ENCODE measurements at places on chromosomes 3 and 15. TPM values are rescaled to one million over a fixed set of nuclear protein-coding genes. Genes with fewer than 3 reads are reported as not detected.

DNA sequence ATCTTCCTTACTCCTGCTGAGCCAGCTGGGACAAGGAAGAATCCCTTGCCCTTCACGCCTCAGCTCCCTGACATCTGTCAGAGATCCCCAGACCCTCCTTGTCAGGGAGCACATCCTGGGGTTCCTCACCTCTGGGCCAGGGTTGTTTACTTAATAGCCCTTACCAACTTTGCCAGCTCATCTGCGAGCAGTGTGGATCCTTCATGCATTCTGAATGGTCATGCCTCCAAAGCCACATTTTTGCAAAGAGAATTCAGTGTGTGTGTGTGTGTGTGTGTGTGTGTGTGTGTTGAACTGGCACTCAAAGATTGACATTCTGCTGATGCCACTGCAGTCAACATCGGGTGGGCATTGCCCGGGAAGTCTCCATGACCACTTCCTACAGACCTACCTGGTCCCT lies 112.6 kb downstream of the SLC49A4 start:
- H3K36me3 ChIP-seq = no peaks in the 10 kb centered on the region
- H3K27me3 ChIP-seq = peaks cover 4% of the 10 kb centered on the region
- H3K27ac ChIP-seq = no peak overlapping the region
- no peak overlapping the region for H3K4me3 ChIP-seq
- DNase-seq = no peak

DNA sequence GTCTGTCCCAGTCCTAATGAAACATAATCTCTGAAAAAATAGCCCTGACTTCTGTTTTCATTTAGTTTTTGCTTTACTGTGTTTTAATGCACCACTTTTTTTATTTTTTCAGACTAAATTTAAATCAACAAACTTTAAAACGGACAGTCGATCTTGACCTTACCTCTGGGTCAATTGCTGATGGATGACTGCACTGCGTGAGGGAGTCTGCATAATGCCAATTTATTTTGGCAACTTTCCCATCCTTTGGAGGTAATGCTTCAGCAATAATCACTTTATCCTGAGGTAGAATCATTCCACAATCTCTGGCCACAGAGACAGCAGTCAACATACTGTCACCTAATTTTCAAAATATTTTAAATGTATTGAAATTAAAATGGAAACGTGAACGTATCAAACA lies 32.5 kb upstream of the GP5 start:
- no peaks in the 10 kb centered on the region for H3K4me1 ChIP-seq
- peaks cover 38% of the 10 kb centered on the region for H3K36me3 ChIP-seq
- no peak overlapping the region for H3K27ac ChIP-seq
- H3K4me3 ChIP-seq = no peak overlapping the region
- no peak for DNase-seq

GRCh38 chr3:54781728-54782127 lies 146.1 kb downstream of the LRTM1 start:
- H3K27me3 ChIP-seq = no peaks in the 10 kb centered on the region
- DNase-seq = no peak
- H3K4me1 ChIP-seq = no peaks in the 10 kb centered on the region

DNA sequence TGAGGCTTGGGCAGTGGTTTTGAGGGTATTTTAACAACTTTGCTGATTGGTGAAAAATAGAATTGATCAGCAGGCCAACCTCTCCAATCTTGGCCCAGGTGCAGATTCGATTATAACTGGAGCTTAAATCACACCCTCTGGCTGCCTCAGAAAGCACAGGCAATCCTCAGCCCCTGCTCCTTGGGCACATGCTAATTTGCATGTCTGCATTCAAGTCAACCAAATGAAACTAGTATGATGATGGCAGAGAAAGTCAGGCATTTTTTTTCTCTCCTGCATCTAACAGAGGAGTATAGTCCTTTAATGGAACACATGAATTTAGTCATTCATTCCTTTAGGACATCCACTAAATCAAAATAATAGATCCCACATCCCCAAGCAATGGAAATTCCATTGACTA lies 16.8 kb upstream of the NMNAT3 start:
- no peaks in the 10 kb centered on the region for H3K4me1 ChIP-seq
- DNase-seq = no peak
- no peaks in the 10 kb centered on the region for H3K27me3 ChIP-seq
- H3K36me3 ChIP-seq = no peaks in the 10 kb centered on the region
- no peak overlapping the region for H3K27ac ChIP-seq
- no peak overlapping the region for H3K4me3 ChIP-seq

DNA sequence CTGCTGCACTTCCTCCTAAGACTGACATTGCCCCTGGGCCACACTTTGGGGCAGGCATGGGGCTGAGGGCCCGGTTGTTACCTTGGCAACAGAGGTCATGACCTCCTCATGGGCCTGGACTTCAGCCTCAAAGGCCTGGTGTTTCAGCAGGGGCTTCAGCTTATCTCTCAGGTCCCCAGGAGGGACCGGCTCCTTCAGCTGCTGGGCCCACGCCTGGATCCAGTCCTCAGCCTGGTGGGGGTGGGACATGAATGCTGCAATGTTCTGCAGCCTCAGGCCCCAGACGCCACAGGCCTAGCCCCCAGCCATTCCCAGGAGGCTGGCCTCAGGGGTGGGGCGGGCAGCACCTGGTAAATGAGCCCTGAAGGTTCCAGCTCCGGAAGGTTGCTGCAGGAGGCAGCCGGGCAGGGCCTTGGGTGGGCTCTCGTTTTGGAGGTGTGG lies 27.6 kb downstream of the SPTBN5 start:
- H3K4me1 ChIP-seq = peaks cover 18% of the 10 kb centered on the region
- peaks cover 3% of the 10 kb centered on the region for H3K27me3 ChIP-seq
- no peak overlapping the region for H3K27ac ChIP-seq
- H3K4me3 ChIP-seq = no peak overlapping the region

- H3K36me3 ChIP-seq = no peaks in the 10 kb centered on the region
- no peak overlapping the region for H3K4me3 ChIP-seq
- no peaks in the 10 kb centered on the region for H3K4me1 ChIP-seq
- DNase-seq = no peak
- H3K27ac ChIP-seq = no peak overlapping the region
- H3K27me3 ChIP-seq = no peaks in the 10 kb centered on the region
Observed at GRCh38 chr3:170350515-170351413, 6.8 kb upstream of the SKIL start.

DNA sequence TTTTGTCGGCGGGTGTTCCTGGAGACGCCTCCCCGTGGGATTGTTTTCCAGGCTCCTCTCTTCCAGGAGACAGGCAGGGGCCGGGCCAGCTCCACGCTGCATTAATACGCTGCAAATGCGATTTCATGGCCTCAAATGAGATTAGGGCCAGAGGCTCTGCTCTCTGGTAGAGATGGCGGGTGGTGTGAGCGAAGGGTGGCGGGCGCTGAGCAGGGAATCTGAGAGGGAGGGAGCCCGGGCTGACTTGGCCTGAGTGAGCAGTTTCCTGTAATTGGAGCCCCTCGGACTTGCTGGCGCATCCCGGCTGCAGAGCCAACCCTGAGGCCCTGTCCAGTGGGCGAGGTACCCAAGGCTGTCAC lies 7.4 kb upstream of the CCDC33 start:
- no peaks in the 10 kb centered on the region for H3K4me1 ChIP-seq
- H3K4me3 ChIP-seq = no peak overlapping the region
- H3K36me3 ChIP-seq = no peaks in the 10 kb centered on the region
- H3K27me3 ChIP-seq = peaks cover 58% of the 10 kb centered on the region

GRCh38 chr3:26171006-26171405 lies 381.1 kb downstream of the OXSM start:
- no peak for DNase-seq
- H3K4me1 ChIP-seq = no peaks in the 10 kb centered on the region
- no peaks in the 10 kb centered on the region for H3K36me3 ChIP-seq
- no peak overlapping the region for H3K4me3 ChIP-seq

- no peak overlapping the region for H3K4me3 ChIP-seq
- H3K27ac ChIP-seq = no peak overlapping the region
- H3K4me1 ChIP-seq = peaks cover 9% of the 10 kb centered on the region
- H3K27me3 ChIP-seq = no peaks in the 10 kb centered on the region
- H3K36me3 ChIP-seq = peaks cover 12% of the 10 kb centered on the region
Observed at GRCh38 chr3:45537970-45538640, 56.4 kb upstream of the LIMD1 start.

GRCh38 chr3:171967137-171967783 lies 72.1 kb upstream of the FNDC3B start:
- no peak for DNase-seq
- H3K27me3 ChIP-seq = no peaks in the 10 kb centered on the region
- H3K4me1 ChIP-seq = peaks cover 5% of the 10 kb centered on the region
- H3K27ac ChIP-seq = no peak overlapping the region
- H3K36me3 ChIP-seq = no peaks in the 10 kb centered on the region

DNA sequence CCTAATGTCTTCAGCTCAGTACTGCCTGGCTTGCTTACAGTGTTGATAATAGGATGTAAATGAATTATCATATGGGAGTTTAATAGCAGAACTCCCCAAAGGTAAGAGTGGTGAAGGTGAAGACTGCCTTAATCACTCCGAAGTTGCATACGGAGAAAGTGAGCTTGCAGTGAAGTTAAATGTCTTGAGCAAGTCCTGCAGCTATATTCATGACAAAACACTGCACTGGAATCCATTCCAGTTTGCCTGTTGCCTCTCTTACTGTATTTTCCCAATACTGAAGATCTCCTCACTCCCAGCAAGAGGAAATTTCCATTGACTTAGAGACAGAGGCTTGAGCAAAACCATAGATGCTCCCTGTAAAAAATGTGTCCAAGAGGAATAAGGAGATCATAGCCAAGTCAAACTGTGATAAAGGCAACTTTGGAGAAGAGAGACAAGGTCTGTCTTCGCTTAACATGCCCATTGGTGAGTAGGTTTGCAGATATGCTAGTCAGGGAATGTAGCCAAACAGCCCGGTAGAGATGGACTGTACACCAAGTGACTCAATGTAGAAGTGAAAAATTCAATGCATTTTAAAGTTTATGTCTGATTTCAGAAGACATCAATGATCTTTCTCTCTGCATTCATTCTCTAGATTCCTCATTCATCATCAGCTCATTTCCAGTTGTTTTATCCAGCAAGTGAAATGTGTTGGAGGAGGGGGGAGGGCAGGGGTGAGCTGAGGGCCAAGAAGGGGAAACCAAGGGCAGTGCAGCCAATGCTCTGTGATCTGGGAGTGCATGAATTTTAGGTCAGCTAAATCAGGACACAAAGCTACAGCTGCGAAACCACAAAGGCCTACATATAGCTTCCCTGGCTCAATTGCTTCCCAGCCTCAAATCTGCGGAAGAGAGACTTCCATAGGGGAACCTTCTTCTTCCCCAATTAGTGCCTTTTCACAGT lies 667.1 kb upstream of the NR2F2 start:
- no peaks in the 10 kb centered on the region for H3K4me1 ChIP-seq
- no peak for DNase-seq
- H3K27me3 ChIP-seq = no peaks in the 10 kb centered on the region
- H3K27ac ChIP-seq = no peak overlapping the region
- no peaks in the 10 kb centered on the region for H3K36me3 ChIP-seq

- no peaks in the 10 kb centered on the region for H3K27me3 ChIP-seq
- H3K4me3 ChIP-seq = no peak overlapping the region
- no peaks in the 10 kb centered on the region for H3K36me3 ChIP-seq
- H3K4me1 ChIP-seq = no peaks in the 10 kb centered on the region
- DNase-seq = no peak
Observed at GRCh38 chr3:73866846-73867245, 242.1 kb upstream of the PDZRN3 start.

- H3K36me3 ChIP-seq = peaks cover 3% of the 10 kb centered on the region
- no peak overlapping the region for H3K4me3 ChIP-seq
- no peak for DNase-seq
- no peaks in the 10 kb centered on the region for H3K27me3 ChIP-seq
- H3K27ac ChIP-seq = no peak overlapping the region
- no peaks in the 10 kb centered on the region for H3K4me1 ChIP-seq
Observed at GRCh38 chr15:90813796-90814190, 54.6 kb upstream of the FURIN start.

GRCh38 chr3:117409701-117410459 lies 700.3 kb downstream of the TUSC7 start:
- no peak overlapping the region for H3K4me3 ChIP-seq
- DNase-seq = no peak
- H3K27ac ChIP-seq = no peak overlapping the region

DNA sequence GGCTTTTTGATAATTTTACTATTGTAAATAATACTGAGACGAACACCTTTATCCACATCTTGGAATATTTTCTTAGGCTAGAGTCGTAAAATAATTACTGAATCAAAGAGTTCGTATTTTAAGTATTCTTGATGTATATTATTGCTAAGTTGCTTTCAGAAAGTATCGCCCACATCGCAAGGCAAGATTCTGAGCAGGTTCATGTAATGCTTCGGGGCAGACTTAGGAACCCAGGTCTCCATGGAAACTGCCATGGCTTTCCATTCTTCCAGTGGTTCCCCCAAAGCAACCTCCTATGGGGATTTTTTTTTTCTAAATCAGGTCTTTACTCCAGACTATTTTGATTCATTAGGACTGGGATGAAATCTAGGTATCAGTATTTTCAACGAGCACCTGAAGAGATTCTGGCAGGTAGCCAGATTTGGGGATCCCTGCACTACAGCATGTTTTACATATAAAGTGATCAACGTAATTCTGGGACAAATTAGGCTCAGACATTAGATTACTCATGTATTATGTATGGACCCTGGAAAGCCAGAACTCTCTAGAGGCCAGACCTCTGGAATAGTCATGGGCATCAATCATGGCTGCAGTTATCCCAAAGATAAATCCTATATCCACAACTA lies 86.5 kb downstream of the B3GNT5 start:
- no peaks in the 10 kb centered on the region for H3K36me3 ChIP-seq
- no peaks in the 10 kb centered on the region for H3K27me3 ChIP-seq
- H3K27ac ChIP-seq = no peak overlapping the region
- no peak for DNase-seq

DNA sequence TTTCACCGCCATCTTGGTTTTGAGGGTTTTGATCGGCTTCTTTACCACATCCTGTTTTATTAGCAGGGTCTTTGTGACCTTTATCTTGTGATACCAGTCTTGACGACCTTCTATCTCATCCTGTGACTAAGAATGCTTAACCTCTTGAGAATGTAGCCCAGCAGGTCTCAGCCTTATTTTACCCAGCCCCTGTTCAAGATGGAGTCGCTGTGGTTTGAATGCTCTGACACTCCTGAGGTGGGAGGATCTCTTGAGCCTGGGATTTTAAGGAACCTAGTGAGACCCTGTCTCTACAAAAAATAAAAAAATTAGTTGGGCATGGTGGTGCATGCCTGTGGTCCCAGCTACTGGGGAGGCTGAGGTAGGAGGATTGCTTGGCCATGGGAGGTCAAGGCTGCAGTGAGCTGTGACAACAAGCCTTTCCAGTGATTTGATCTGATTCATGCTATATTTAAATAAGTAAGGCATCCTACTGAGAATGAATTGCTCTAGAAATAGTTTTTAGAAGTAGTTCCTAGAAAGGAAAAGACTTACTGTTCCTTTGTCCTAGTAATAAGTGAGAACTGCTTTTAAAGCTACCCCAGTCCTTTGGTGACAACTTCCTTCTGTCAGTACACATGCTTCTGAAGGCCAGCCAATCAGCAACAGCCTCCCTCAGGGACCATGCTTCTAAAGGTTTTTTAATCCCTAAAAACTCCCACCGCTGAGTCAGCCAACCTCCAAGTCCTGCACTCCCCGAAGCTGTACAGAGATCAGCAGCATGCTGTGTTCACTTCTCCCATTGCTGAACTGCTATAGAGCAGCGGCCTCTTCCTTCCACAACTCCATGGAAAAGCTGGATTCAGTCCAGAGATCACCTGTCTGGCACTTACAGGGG lies 9.1 kb upstream of the CEMIP start:
- no peak overlapping the region for H3K27ac ChIP-seq
- no peaks in the 10 kb centered on the region for H3K36me3 ChIP-seq
- H3K4me3 ChIP-seq = no peak overlapping the region
- no peaks in the 10 kb centered on the region for H3K4me1 ChIP-seq

CCR3 gene
- 0.16 TPM for polyA plus RNA-seq

MST1R gene
- 106 TPM for polyA plus RNA-seq

LRRC2 gene
- 0.51 TPM for polyA plus RNA-seq

PLA2G4D gene
- polyA plus RNA-seq = 0.45 TPM

HTR3E gene
- polyA plus RNA-seq = not detected

GOLGA6D gene
- not detected for polyA plus RNA-seq

FAM43A gene
- 1.7 TPM for polyA plus RNA-seq
